Activated CD4-positive, alpha-beta T cell treated with anti-CD3 and anti-CD28 coated beads for 48 hours (primary cell): ENCODE measurements at places on chromosomes 2 and 18.
A peak's percentile ranks its signal among the peaks of the same experiment; 100 is the strongest.

GRCh38 chr2:224997802-224998201 lies 44.5 kb downstream of the DOCK10 start:
- DNase-seq = no peak

DNA sequence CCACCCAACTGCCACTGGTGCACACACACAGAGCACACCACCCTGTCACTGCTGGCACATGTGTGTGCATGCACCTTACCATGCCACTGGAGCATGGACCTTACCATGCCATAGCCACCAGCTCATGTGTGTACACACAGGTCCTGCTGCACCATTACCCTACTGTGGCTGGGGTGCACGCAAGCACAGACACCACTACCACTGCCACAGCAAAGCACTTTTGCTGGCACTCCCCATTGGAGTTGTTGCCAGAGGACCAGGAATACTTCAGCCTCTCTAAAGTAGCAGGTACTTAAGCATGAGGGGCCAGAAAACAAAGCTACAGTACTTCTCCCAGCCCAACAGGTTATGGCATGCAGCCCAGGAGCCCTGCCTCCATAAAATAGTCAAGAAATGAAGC lies 404.8 kb downstream of the MBD2 start:
- DNase-seq = no peak

- no peak for DNase-seq
These were observed 161.8 kb downstream of the SOCS6 start for GRCh38 chr18:70450426-70451253.

- no peak for DNase-seq
These were observed 11.1 kb downstream of the TEX51 start for GRCh38 chr2:126909781-126910180.

- DNase-seq = no peak
These were observed 143.5 kb upstream of the ALPP start for GRCh38 chr2:232234922-232235615.

DNA sequence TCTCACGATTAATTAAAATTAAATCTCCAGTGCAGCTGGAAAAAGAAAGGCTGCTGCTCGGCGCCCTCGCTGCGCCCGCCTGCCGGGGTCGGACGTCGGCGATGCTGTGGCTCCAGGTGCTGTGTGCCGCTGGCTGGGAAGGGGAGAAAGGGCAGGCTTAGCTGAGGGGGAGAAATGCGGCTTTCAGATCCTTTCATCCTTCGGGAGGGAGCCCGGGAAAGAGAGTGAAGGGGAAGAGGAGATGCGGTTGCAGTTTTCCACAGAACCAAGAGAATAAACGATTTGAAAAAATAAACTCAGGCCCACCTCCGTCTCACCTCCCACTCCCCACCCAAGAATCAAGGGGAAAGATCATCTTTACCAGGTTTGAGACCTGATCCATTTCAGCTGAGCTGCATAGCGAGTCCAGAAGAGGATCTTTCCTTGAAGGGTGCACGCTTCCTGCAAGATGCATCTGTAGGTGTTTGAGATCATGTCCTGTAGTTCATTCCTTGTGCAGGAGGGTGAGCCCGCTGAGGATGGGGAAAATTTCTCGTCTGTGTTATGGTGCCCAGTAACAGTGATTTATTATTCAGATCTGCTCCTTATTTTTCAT lies 495 bp downstream of the TMEM169 start:
- peak; percentile 26 for DNase-seq

- DNase-seq = no peak
These were observed 19.8 kb downstream of the MYL12B start for GRCh38 chr18:3281456-3282400.

- DNase-seq = no peak
These were observed 36.8 kb upstream of the ALPP start for GRCh38 chr2:232341739-232342126.

GRCh38 chr2:42974721-42975717 lies 182.6 kb upstream of the HAAO start:
- peak; percentile 69 for DNase-seq

DNA sequence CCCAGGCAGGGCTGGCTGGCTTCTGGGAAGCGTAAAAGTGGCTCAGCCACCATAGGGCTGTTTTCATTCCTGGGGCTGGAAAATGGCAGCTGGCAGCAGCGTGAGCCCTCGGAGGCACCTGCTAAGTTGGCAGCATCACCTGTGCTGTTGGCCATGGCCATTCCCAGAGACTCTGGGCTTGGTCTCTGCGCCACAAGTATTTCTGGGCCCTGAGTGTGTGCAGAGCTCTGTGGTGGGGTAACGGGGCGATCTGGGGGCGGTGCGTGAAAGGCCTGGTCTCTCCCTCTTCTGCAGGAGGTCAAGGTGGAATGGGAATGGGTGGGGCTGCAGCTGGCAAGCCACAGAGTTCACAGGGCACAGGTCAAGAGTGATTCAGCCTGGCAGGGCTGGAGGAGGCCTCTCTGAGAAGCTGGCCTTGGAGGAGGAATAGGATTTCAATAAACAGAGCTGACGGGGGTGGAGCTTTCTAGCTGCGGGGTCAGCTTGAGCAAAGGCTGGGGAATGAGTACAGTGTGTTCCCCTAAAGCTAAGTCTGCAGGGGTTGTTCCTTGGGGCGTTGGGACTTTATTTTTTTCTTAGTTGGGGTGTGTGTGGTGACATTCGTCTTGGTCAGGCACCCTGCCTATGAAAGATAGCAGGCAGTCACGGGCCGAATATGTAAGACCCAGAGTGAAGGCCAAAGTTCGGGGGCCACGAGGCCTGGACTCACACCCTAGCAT lies 10.3 kb upstream of the NTSR2 start:
- DNase-seq = no peak

DNA sequence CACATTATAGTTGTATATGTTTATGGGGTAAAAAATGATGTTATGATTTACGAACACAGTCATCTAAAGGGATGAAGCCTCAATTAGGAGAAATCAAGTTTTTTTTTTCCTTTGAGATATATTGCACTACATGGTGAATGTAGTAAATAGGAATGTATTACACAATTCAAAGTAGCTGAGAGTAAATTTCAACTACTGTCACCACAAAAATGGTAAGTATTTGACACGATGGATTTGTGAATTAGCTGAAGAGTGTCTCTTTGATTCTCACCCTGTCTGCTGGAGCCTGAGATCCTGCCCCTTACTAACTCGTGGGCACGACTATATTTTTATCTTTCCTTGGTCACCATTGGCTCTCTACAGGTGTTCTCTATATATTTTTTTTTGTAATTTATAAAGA lies 540.4 kb upstream of the DSEL start:
- DNase-seq = no peak

GRCh38 chr2:224650815-224651439 lies 65.2 kb downstream of the CCDC195 start:
- DNase-seq = no peak

- no peak for DNase-seq
These were observed 30.8 kb downstream of the COBLL1 start for GRCh38 chr2:164810843-164811242.

- no peak for DNase-seq
These were observed 4.8 kb downstream of the NEU4 start for GRCh38 chr2:241813644-241814392.

- no peak for DNase-seq
These were observed 1075.4 kb upstream of the ZEB2 start for GRCh38 chr2:145595296-145595695.

DNA sequence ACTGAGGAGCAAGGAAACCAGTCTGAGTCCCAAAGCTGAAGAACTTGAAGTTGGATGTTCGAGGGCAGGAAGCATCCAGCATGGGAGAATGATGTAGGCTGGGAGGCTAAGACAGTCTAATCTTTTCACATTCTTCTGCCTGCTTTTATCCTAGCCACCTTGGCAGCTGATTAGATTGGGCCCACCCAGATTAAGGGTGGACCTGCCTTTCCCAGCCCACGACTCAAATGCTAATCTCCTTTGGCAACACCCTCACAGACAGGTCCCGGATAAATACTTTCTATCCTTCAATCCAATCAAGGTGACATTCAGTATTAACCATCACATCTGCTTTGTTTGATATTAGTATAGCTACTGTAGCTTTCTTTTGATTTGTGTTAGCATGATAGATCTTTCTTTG lies 27.1 kb downstream of the VRK2 start:
- no peak for DNase-seq

GRCh38 chr18:63867368-63868125 lies 20.0 kb upstream of the SERPINB2 start:
- no peak for DNase-seq

GRCh38 chr2:196466581-196466980 lies 172.9 kb upstream of the CCDC150 start:
- no peak for DNase-seq

GRCh38 chr2:165013944-165014619 lies 58.8 kb upstream of the SLC38A11 start:
- no peak for DNase-seq

GRCh38 chr18:57121542-57122112 lies 25.3 kb upstream of the BOD1L2 start:
- no peak for DNase-seq

- no peak for DNase-seq
These were observed 188.5 kb downstream of the HDAC4 start for GRCh38 chr2:239212121-239212928.

GRCh38 chr2:15555760-15556193 lies 5.4 kb downstream of the NBAS start:
- DNase-seq = no peak

GRCh38 chr2:71154798-71155197 lies 24.4 kb downstream of the MPHOSPH10 start:
- DNase-seq = peak; percentile 46

- no peak for DNase-seq
These were observed 30.1 kb downstream of the PTCD3 start for GRCh38 chr2:86136141-86136540.

DNA sequence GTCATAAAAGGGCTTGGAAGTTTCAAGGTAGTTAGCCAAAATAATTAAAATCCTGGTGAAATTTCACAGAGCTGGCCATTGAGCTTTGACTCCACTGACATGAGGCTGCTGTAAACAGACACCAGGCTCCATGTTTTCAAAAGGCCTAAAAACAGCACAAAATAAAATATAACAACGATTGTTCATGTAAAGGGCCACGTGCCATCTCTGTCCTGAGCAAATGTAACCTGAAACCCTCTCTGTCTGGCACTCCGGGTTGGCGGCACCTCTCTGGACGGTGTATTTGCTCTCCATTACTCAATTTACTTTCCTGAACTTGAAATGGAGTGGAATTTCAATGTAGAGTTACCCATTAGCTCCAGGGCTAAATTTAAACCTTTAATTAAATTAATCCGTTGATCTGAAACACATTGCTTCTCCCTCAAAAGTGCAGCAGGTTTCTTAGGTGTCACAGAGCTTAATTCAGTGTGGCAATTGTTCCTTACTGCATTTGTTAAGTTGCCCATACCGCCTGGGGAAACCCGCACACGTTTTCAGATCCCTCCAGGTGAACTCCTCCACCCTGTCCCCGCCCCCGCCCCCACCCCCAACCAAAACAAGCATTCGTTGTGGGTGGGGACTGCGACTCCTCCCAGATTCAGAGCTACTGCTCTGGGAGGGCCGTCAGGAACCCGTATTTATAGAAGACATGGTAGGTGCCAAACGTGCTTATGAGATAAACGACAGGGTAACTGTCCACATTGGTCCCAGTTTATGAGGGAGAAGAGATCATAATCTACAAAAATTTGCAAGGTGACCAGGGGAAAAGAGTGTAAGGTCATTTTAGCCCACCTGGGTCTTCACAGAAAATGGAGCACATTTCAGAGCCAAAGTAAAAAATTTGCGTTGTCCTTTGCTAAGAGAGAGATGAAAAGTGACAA lies 1.2 kb upstream of the CABLES1 start:
- peak; percentile 40 for DNase-seq

DNA sequence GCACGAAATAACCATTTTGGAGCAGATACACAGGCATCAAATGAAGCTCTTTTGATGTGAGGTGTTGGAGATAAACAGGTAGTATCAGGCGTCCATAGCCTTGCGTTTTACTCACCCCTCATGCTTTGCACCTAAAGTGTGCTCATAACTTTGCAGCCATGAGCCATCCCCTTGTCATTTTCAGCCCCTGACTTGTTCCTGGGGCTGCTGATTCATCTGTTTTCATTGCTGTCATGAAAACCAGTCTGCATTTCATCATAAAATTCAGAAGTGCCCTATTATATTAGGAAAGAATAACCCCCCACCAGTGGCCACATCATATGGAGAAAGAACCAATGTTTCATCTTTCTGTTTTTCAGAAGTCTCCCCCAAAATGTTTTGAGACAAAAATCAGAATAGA lies 329.7 kb upstream of the NRP2 start:
- no peak for DNase-seq

DNA sequence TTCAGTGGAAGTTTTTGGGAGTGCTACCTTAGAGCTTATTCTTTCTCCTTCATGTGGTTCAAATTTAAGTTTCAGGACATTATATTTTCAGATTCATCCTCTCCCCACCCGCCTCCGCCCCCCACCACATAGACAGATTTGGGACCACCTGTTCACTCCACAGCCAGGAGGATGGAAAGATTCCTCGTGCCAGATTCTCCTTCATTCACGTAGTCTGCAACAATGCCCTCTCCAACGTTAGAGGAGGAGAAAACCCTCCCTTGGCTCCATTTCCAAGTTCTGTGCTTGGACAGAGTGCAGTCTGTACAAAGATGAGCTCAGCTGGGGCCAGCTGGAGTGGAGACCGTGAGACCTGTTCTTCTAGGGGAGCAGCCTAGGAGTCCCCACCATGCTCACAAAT lies 26.2 kb downstream of the POU3F3 start:
- no peak for DNase-seq
